Hematopoietic multipotent progenitor cell treated with erythropoietin and hydrocortisone succinate and interleukin-3 and kit ligand, for 15 days (in vitro differentiated cells): ENCODE measurements at places on chromosomes 7 and 10.

DNA sequence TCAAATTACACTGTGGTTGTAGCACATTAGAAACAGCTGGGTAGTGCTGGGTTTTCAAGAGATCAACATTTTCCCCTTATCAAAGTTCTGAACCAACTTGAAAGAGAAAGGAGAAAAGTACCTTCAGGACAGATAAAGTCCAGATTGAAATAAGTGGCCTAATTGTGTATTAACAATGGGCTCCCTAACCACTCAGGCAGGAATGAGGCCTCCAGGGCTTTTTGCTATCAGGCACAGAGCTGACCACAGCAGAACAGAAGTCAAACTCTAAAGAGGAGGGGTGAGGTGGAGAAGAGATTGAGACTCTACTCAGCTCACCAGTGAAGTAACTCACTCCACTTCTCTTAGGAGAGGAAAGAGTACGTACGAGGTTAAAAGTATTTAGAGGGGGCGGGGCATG lies 394.1 kb upstream of the PHF14 start:
- no peak for DNase-seq

DNA sequence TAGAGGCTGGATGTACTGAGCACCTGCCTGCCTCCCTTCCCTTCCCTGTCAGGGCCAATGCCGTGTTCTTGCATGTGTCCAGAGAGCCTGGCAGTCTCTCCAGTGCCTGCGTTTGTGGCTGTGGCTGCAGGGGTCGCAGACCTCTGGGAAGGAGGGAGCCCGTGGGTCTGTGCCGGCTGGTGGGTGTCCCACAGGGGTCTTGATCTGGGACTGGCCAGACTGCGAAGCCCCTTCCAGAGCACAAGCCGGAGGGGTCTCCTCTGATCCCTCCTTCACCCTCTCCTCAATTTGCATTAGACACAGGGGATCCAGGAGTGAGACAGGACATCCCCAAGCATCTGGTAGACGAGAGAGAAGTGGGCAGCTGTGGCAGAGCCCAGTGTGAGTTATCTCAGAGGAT lies 199.2 kb downstream of the ADARB2 start:
- no peak for DNase-seq

GRCh38 chr10:63646491-63646890 lies 125.3 kb downstream of the REEP3 start:
- no peak for DNase-seq

DNA sequence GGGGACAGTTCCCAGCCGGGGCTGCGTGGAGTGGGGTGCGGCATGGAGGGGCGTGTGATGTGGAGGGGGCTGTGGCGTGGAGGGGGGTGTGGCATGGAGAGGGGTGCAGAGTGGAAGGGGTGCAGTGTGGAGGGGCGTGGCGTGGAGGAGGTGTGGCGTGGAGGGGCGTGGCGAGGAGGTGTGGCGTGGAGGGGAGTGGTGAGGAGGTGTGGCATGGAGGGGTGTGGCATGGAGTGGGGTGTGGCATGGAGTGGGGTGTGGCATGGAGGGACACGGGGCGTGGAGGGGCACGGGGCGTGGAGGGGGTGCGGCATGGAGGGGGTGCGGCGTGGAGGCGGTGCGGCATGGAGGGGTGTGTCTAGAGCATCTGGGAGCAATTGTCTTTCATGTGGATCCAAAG lies 33.6 kb downstream of the NKX6-2 start:
- DNase-seq, result no peak

DNA sequence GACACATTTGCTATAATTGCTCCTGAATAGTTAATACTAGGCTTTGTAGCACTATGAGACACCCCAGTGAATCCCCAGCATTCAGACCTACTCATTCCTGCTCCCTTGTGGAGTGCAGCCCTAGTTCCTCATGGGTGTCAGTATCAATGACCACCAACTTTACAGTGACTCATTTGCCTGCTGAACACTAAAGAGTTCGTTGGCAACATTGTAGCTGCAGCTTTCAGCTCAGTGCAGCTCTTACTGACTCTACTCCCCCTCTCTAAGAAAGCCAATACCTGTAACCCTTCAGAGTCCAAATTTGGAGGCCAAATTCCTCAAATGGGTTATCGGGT lies 127.1 kb upstream of the MTPN start:
- no peak for DNase-seq

GRCh38 chr7:66529883-66530610 lies 98.6 kb upstream of the KCTD7 start:
- DNase-seq, result no peak
